Activated naive CD4-positive, alpha-beta T cell treated with anti-CD3 and anti-CD28 coated beads for 36 hours (primary cell): ENCODE measurements at places on chromosomes 16 and 17. TPM values are rescaled to one million over a fixed set of nuclear protein-coding genes. Genes with fewer than 3 reads are reported as not detected.

OTOA gene
- not detected for total RNA-seq

DNA sequence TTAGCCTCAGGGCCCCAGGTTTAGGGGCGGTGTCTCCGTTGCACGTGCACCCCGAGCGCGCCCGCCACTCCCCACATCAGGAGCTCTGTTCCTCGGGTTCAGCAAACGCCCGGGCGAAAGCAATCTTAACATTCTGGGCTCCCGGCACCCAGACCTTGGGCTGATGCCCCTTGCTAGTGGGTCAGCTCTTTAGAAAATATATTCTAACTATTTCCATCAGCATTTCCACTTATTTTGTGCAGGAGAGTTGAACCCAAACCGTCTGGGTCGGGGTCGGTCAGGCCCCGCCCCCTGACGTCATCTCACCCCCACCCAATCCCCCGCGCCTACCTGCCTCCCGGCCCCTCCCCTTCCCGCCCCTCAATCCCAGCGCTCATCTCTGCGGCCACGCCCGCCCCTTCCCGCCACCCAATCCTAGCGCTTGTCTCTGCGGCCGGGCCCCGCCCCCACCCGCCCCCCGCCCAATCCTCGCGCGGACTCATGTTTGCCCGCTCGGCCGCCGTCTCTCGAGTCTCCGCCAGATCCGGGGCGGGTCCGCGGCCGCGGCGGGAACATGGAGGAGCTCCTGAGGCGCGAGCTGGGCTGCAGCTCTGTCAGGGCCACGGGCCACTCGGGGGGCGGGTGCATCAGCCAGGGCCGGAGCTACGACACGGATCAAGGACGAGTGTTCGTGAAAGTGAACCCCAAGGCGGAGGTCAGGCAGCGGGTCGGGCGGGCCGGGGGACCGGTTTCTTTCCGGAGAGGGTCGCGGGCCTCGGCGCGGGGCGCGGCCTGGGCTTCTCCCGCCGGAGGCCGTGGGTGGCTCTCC is at the start of gene FN3KRP:
TSS of gene FN3KRP (plus strand) at position 504 of the 808 bp plus-strand sequence. CDS start at position 554, 50 bp downstream.
- H3K27ac ChIP-seq, result peak within 1 kb of the TSS; percentile 77
- H3K36me3 ChIP-seq, result peaks cover 6% of the 10 kb centered on the region
- H3K4me3 ChIP-seq, result peak within 1 kb of the TSS; percentile 88
- peak; percentile 90 for DNase-seq
- peaks cover 13% of the 10 kb centered on the region for H3K4me1 ChIP-seq

GRCh38 chr17:10025976-10026901 is 121.2 kb upstream of the RCVRN start:
- H3K36me3 ChIP-seq, result no peaks in the 10 kb centered on the region
- H3K4me1 ChIP-seq, result no peaks in the 10 kb centered on the region
- no peaks in the 10 kb centered on the region for H3K27me3 ChIP-seq
- no peak for DNase-seq
- no peak overlapping the region for H3K27ac ChIP-seq

NOTUM gene
- total RNA-seq, result 0.35 TPM

CARD14 gene
- not detected for total RNA-seq

CACNG5 gene
- total RNA-seq, result not detected

GRCh38 chr16:80899809-80900592 is 95.6 kb upstream of the CDYL2 start:
- H3K36me3 ChIP-seq, result no peaks in the 10 kb centered on the region
- no peaks in the 10 kb centered on the region for H3K27me3 ChIP-seq
- no peak overlapping the region for H3K27ac ChIP-seq
- DNase-seq, result no peak
- no peaks in the 10 kb centered on the region for H3K4me1 ChIP-seq

GRCh38 chr16:31243734-31244670 is 15.8 kb upstream of the ITGAM start:
- H3K27me3 ChIP-seq, result no peaks in the 10 kb centered on the region
- no peak for DNase-seq
- no peaks in the 10 kb centered on the region for H3K36me3 ChIP-seq
- H3K4me3 ChIP-seq, result no peak overlapping the region
- H3K4me1 ChIP-seq, result no peaks in the 10 kb centered on the region
- H3K27ac ChIP-seq, result no peak overlapping the region

GRCh38 chr16:47715442-47716083 is 254.4 kb downstream of the PHKB start:
- no peak for DNase-seq
- no peaks in the 10 kb centered on the region for H3K27me3 ChIP-seq
- H3K27ac ChIP-seq, result no peak overlapping the region
- H3K4me1 ChIP-seq, result no peaks in the 10 kb centered on the region

DNA sequence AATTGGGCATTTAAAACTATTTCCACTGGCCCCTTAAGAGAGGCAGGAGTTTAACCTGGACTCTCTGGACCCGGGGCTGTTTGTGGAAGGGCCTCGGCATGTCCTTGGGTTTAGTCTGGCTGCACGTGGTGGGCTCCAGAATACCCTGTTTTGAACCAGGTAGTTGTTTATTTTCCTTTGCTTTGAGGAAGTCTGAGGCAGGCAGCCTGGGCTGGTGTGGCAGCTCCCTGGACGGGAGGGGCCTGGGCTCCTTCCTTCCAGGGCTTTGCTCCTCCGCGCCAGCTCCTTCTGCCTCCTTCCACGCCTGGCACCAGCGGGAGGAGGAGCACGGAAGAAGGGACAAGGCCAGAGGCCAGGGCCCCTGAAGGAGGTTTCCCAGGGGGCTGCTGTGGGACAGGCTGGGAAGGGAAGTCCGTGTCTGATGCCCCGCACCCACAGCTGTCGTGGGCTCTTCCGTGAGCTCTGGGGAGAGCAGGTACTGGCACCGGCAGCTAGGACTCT is 15.5 kb downstream of the BANP start:
- peak overlapping the region; percentile 69 for H3K27ac ChIP-seq
- peaks cover 64% of the 10 kb centered on the region for H3K4me1 ChIP-seq
- peak overlapping the region; percentile 30 for H3K4me3 ChIP-seq
- peaks cover 11% of the 10 kb centered on the region for H3K36me3 ChIP-seq
- DNase-seq, result no peak
- H3K27me3 ChIP-seq, result no peaks in the 10 kb centered on the region

- peaks cover 28% of the 10 kb centered on the region for H3K4me1 ChIP-seq
- no peak overlapping the region for H3K27ac ChIP-seq
- H3K4me3 ChIP-seq, result peak overlapping the region; percentile 92
- H3K36me3 ChIP-seq, result no peaks in the 10 kb centered on the region
- H3K27me3 ChIP-seq, result no peaks in the 10 kb centered on the region
Measured at GRCh38 chr17:42553161-42553818, 567 bp downstream of the HSD17B1 start.

DNA sequence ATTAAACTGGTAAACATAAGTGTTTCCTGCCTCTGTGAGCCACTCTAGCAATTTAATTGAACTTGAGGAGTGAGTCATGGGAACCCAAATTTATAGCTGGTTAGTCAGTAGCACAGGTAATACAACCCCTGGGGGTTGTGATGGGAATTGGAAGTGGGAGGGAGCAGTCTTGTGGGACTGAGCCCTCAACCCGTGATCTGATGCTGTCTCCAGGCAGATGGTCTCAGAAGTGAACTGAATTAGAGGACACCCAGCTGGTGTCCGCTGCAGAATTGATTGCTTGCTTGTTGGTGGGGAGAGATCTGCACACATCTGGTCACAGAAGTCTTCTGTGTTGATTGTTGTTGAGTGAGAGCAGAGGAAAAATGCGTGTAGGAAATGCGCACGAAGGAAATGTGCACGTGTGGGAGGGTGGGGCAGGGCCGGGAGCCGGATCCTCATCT is 7.7 kb upstream of the ST6GALNAC2 start:
- H3K27me3 ChIP-seq, result peaks cover 11% of the 10 kb centered on the region
- H3K4me3 ChIP-seq, result no peak overlapping the region
- DNase-seq, result no peak

DNA sequence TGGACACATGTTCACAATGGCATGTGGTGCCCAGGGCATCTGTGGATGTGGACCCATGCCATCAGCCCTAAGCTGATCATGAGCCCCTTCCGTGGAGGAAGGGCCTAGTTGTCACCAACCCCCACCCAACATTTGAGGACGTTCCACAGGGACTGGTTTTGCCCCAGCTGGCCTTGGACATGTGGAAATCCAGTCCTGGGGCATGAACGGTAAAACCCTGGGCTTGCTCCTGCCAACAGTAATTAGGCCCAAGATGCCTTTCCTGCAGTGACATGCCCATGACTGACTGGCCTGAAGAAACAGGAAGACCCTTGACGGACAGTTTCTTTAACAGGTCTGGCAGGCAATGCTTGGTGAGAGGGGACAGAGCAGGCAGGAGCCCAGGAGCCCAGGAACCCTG is 7.7 kb downstream of the TNS4 start:
- peaks cover 29% of the 10 kb centered on the region for H3K4me1 ChIP-seq
- H3K27ac ChIP-seq, result no peak overlapping the region
- no peaks in the 10 kb centered on the region for H3K36me3 ChIP-seq
- H3K4me3 ChIP-seq, result no peak overlapping the region
- no peak for DNase-seq

GRCh38 chr17:78130437-78131101 is at the start of gene TMC8:
Gene TMC8 (plus strand): TSS chr17:78130771. CDS start chr17:78131589, 818 bp downstream.
- peak within 1 kb of the TSS; percentile 98 for H3K27ac ChIP-seq
- H3K36me3 ChIP-seq, result peaks cover 32% of the 10 kb centered on the region
- H3K4me1 ChIP-seq, result peaks cover 50% of the 10 kb centered on the region
- no peaks in the 10 kb centered on the region for H3K27me3 ChIP-seq

DNA sequence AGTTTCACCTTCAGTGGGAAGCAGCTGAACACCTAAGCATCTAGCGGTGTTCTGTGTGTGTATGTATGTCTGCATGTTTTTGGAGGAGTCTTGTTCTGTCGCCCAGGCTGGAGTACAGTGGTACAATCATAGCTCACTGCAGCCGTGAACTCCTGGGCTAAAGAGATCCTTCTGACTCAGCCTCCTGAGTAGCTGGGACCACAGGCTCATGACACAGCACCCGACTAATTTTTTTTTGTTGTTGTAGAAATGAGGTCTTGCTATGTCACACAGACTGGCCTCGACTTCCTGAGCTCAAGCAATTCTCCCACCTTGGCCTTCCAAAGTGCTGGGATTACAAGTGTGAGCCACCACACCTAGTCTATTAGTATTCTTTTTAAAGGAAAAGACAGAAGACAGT is 30.2 kb upstream of the FAAP100 start:
- H3K36me3 ChIP-seq, result peaks cover 34% of the 10 kb centered on the region
- no peak overlapping the region for H3K4me3 ChIP-seq
- H3K27me3 ChIP-seq, result no peaks in the 10 kb centered on the region
- H3K27ac ChIP-seq, result no peak overlapping the region

DNA sequence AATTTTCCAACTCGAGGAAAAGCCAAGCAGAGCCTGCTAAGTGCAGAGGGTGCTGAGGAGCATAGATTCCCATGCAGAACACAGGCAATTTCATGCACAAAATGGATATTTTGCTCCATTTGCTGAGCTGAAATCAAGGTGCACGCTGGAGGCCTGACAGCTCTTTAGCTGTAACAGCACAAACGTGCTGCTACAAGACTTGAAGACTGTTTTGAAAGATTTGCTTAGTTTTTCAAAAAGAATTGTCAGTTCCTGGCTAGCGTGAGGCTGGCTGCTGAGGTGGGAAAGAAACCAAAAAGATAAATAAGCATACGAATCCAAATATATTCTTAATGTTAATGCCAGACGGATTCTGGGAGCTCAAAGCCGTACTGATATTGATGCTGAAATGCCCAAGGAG is 309.0 kb upstream of the MAF start:
- no peak overlapping the region for H3K4me3 ChIP-seq
- H3K36me3 ChIP-seq, result no peaks in the 10 kb centered on the region
- DNase-seq, result no peak
- H3K27ac ChIP-seq, result no peak overlapping the region

PPM1D gene
- 11.8 TPM for total RNA-seq

CHTF8 gene
- total RNA-seq, result 117 TPM

GRCh38 chr17:71842986-71843385 is 277.8 kb upstream of the SOX9 start:
- no peak overlapping the region for H3K27ac ChIP-seq
- DNase-seq, result no peak
- no peaks in the 10 kb centered on the region for H3K36me3 ChIP-seq
- H3K4me3 ChIP-seq, result no peak overlapping the region
- H3K27me3 ChIP-seq, result no peaks in the 10 kb centered on the region
- H3K4me1 ChIP-seq, result no peaks in the 10 kb centered on the region

KRT27 gene
- total RNA-seq, result not detected

DNA sequence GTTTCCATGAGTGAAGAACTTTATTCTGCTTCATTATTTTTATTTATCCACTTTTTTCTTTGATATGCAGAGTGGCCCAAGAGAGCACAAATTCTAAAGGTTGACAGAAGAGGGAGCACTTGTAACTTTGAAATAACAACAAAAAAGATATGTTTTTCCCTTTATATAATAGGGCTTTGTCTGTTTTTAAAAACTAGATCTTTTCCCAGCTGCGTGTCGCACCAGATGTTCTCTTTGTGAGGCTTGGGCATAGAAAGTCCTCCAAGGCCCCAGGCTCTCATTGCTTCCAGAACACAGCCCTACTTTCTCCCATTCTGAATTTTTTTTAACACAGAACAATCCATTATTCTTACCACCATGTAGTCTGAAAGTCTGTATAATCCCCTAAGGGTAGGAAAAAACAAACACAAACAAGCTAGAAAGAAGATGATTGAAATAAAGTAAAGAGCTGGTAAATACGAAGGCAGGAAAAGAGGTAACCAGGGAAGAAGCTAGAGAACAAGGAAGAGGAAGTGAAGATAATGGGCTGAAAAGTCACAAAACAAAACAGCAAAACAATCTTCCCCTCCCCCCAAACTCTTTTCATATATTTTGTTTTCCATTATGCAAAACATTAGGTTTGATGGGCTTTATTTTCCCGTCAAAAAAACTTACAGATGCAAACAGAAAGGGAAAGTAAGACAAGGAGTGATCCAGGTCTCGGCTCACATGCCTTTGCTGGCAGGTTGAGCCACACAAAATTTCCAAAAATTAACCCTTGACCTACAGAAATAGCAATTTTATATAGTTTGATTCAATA is 160.4 kb downstream of the ABCA8 start:
- peaks cover 9% of the 10 kb centered on the region for H3K27me3 ChIP-seq
- H3K27ac ChIP-seq, result no peak overlapping the region
- no peak overlapping the region for H3K4me3 ChIP-seq
- H3K36me3 ChIP-seq, result no peaks in the 10 kb centered on the region

DNA sequence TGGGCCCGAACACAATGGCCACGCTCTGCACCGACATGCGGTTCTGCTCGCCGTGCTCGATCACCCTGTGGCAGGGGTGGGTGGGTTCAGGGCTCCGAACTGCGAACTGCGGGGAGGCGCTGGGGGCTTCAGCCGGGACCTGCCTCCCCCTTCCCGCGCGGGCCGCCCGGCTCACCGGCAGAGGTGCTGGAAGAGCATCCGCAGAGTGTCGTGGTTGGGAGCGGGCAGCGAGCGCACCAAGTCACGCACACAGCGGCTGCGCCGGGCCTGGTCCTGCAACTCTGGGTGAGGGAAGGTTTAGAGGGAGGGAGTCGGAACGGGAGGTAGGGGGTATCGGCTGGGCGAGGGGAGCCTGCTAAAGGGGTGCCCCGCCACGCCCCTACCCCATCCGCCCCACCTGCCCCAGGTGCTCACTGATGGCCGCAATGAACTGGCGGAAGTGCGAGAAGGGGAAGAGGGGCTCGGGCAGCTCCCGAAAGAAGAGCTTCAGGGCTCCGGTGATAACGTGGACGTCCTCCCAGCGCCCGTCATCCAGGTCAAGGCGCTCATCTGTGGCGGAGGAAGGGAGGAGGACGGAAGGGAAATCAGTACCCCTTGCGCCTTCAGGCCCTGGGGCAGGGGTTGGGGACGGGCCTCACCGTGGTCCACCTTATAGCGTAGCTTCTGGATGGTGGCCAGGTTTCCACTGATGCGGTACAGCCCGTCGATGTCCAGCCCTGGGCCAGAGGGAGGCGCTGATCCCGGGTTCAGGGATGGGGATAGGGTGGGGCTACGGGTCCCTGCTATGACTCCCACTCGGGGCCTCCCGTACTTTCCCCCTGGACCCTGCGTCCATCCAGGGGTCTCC is 36.9 kb downstream of the ARHGAP27 start:
- H3K4me3 ChIP-seq, result no peak overlapping the region
- H3K4me1 ChIP-seq, result no peaks in the 10 kb centered on the region
- no peaks in the 10 kb centered on the region for H3K27me3 ChIP-seq
- H3K36me3 ChIP-seq, result peaks cover 13% of the 10 kb centered on the region
- no peak overlapping the region for H3K27ac ChIP-seq
